ENCODE measurements at places on chromosomes 2 and 18.
A peak's percentile ranks its signal among the peaks of the same experiment; 100 is the strongest.

- no peak for DNase-seq
Observed at GRCh38 chr2:230890646-230891045, 25.9 kb downstream of the ITM2C start.

GRCh38 chr2:104599787-104600510, 254.0 kb upstream of the POU3F3 start:
- no peak for DNase-seq

GRCh38 chr2:36570416-36570815, 27.6 kb downstream of the FEZ2 start:
- DNase-seq: no peak

DNA sequence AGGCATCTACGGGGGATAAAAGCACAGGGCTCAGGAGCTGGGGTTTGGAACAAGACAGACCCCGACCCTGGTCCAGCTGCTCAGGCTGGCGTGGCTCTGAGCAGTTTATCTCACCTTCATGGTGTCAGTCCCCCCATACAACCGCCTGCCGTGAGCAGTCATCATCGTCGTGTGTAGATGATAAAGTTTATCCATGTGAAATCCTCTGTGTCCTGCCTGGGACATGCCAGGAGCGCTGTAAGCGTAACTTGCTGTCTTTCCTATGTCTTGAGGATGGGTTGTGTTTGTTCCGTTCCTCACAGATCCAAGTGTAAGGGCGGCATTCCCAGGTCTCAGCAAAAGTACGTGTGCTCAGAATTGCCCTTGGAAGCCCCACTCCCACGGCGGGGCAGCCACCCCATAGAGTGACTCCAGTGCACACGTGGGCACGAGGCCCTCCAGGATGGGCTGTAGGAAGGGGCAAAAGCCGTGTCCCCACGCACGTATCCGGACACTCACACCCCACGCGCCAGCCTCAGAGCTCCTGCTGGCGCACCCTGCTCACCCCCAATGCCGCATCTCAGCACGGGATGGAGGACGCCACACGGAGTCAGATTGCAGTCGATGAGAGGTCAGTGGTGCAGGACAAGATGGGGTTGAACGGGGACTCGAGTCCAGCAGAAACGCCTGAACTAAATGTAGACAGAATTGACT, 50.9 kb downstream of the ADI1 start:
- DNase-seq: no peak

- no peak for DNase-seq
Observed at GRCh38 chr2:228181098-228182019, at the start of gene SPHKAP. Gene SPHKAP, minus strand, starts transcription at chr2:228181687. Its CDS starts 89 bp downstream, at chr2:228181598.

DNA sequence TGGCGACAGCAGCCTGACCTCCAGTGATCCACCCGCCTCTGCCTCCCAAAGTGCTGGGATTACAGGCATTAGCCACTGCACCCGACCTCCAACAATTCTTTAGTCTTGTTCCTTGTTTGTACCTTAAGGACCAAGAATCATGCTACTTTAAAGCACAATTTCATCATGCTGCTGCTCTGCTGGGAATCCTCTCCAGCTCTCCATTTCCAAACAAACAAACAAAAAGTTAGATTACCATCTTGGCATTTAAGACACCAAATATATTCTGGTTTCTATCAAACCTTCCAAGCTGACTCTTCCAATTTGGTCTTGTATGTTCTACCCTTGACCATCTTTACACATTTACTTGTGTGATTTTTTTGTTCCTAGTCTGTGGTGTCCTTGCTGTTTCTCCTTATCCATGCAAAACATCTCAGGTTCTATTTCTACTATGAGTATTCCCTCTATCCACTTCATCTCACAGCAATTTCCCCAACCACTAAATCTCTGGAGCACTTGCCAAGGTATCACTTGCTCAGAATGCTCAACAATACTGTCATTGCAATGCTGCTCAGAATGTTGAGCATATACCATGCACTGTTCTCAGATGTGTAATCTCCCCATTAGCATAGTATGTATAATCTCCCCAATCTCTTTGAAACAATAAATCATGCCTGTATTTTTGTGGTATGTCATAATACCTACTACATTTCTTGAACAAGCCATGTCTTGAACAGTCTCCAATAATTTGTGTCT, 73.2 kb upstream of the GALNT5 start:
- no peak for DNase-seq

DNA sequence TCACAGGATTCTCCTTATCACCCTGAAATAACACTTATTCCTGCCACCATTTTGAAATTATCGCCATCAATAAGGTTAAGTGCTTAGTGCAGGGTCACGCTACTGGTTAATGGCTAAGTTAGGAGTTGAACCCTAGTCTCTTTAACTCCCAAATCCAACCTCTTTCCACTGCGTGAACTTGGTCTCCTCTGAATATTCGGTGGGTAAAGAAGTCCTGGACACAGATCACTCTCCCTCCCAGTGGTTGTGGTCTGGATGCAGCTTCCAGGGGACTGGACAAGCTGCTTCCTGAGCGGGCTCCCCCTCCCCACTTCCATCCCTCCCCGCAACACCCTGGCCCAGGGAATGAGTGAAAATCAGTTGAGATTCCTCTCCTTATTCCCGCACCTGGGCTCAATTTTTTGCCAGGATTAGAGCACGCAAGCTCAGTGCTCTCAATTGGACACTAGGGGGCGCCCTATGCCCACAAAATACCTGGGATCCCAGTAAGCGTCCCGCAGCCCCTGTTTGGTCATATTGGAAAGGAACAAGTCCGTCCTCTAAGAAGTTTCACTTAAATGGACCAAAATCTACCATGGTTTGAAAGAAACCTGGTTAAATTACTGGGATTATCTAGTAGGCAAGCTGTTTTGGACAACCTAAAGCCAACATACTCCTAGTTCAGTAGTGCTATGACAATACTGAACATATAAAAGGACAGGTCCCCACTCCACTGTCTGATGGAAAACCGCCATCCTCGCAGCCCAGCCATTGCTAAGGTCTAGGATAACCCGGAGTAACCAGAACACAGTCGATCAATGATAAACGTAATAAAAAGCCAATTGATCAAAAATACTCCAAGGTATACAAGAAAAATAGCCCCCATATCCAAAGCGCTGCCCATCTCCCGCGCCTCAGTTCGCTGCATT, 40.4 kb downstream of the DHRS9 start:
- DNase-seq: peak; percentile 51

GRCh38 chr2:221833966-221834365, 261.9 kb upstream of the EPHA4 start:
- DNase-seq: no peak

- no peak for DNase-seq
Observed at GRCh38 chr18:13477147-13477683, 249.1 kb downstream of the FAM210A start.

GRCh38 chr2:48258481-48259149, 271.3 kb upstream of the STON1 start:
- no peak for DNase-seq

Data from AG09319 (cell line).